ENCODE measurements at places on chromosomes 11 and 22.

DNA sequence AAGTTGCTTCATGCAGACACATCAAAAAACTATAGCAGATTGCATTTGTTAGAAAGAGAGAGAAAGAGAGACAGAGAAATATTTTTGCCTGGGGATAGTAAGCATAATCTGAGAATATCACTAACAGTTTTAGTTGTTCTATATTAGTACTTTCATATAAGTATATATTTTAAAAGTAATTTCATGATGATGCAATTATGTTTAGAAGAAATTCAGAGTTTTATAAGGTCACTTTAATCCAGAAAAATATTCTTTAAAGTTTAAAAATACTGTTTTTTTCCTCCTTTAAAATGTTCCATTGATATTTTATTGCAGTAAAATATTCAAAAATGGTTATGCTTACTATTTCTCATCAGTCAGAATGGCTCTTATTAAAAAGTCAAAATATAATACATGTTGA is 86.8 kb upstream of the MTMR2 start:
- DNase-seq: no peak

DNA sequence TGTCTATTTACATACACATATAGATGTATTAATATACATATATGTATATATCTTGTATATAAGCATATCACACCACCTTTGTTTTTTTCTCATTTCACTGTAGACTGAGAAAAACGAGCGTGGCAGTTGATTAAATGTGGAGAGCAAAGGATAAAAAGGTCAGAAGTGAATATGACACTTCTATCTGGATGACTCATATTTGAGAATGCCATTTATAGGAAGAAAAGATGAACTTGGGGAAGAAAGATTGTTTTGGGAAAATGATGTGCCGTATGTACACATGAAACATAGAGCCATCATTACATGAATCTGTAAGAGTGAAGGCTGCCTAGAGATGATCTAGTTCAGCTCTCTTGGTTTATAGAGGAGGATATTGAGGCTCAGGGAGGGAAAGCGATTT is 28.7 kb downstream of the AMOTL1 start:
- no peak for DNase-seq

GRCh38 chr22:43855431-43855830 is 6.9 kb downstream of the SULT4A1 start:
- DNase-seq: no peak

GRCh38 chr11:130827451-130828377 is 88.6 kb downstream of the SNX19 start:
- DNase-seq: peak; percentile 83

- DNase-seq: no peak
Measured at GRCh38 chr22:43624144-43624998, 187.7 kb downstream of the EFCAB6 start.

DNA sequence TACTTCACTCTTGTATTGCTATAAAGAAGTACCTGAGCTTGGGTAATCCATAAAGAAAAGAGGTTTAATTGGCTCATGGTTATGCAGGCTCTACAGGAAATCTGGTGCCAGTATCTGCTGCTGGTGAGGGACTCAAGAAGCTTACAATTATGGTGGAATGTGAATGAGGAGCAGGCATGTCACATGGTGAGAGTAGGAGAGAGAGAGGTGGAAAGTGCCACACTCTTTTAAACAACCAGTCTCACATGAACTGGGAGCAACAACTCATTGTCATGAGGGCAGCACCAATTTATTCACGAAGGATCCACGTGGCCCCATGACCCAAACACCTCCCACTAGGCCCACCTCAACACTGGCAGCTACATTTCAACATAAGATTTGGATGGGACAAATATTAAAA is 24.6 kb upstream of the IGLL5 start:
- DNase-seq: no peak

- DNase-seq: peak; percentile 61
Measured at GRCh38 chr11:10302744-10303557, 1.9 kb upstream of the ADM start.

GRCh38 chr11:44146931-44147330 is 51.5 kb downstream of the EXT2 start:
- DNase-seq: no peak

GRCh38 chr11:29024386-29024785 is 916.2 kb downstream of the METTL15 start:
- DNase-seq: peak; percentile 43

- DNase-seq: peak; percentile 95
Measured at GRCh38 chr11:1389103-1389931, 417 bp upstream of the BRSK2 start.

Measured in fibroblast of skin of abdomen (primary cell).